ENCODE measurements at places on chromosomes 1 and 21. TPM values are rescaled to one million over a fixed set of nuclear protein-coding genes. Genes with fewer than 3 reads are reported as not detected.

Gene RNF186
- polyA plus RNA-seq, result not detected

Gene CXADR
- polyA plus RNA-seq, result 1.5 TPM

Gene C1orf141
- polyA plus RNA-seq, result not detected

Gene DAB1
- 0.57 TPM for polyA plus RNA-seq

Measured in adrenal gland (tissue), 19 donors.